ENCODE measurements at places on chromosomes 13 and 19.
A peak's percentile ranks its signal among the peaks of the same experiment; 100 is the strongest.

DNA sequence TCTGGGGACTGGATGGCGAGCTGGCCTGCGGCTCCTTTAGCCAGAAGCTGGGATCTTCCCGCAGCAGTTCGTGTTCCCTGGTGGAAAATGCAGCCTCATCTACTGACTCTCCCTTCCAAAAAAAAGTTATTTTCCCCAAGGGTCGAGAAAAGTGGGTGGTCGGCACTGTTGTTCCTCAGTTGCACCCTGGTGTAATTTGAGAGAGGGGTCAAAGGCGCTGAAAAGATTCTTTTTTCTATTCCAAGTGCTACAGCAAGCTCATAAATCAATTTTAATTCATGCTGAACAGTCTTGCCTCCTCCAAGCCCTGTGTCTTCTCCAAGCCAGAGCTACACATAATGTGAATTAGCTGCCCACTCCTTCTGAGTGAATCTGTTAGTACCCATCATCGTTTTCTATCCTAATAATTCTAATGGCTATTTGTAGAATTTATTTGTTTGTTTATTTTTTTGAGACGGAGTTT is 774 bp downstream of the SLC25A15 start:
- no peak for DNase-seq

GRCh38 chr19:37778613-37779126 is 716 bp downstream of the ZNF573 start:
- no peak for DNase-seq

- DNase-seq = no peak
These were observed 17.4 kb downstream of the FNDC3A start for GRCh38 chr13:48993150-48993549.

DNA sequence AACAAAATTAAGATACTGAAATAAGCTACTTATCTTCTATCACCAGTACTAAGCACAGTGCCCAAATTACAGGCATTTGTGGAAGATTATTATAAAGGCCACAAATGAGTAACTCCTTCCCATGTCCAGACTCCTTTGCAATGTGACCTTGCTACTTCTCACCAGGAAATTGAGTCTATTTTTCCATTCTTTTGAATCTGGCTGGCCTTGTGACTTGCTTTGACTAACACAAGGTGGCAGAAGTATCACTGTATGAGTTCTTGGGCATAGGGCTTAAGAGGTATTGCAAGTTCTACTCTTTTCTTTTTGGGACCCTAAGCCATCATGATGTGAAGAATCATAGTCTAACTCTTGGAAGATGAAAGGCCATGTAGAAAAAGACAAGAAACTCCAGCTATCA is 49.9 kb downstream of the UGGT2 start:
- DNase-seq = no peak

DNA sequence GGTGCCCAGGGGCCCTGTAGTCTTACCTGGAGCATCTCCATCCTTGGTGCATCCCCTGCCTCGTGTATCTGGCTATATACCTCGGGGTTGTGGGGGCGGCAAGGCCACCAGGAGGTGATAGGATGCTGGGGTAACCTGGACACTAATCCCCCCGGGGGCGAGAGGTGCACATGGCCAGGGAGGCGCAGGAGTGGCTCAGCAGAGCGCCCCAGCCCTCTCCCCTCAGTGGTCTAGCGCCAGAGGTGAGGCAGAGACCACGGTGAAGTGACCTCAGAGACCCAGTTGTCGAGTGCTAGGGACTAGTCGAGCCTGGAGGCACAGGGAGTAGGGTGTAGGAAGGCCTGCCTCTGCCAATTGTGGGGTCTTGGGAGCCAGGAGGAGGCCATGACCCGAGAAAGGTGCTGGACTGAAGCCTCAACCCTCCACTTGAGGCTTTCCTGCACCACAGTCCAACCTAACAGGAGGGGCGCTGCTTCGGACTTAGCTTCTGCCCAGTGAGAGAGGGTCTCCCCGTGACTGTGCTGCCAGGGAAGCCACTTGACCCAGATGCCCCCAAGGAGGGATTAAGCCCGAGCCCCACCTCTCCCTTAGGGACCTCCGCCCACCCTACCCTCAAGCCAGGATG is at the start of gene LHB:
TSS of gene LHB (minus strand) at position 51 of the 625 bp plus-strand sequence. CDS start at position 41, 10 bp downstream.
- DNase-seq = no peak

- no peak for DNase-seq
These were observed 18.0 kb downstream of the KPNA3 start for GRCh38 chr13:49774376-49775005.

DNA sequence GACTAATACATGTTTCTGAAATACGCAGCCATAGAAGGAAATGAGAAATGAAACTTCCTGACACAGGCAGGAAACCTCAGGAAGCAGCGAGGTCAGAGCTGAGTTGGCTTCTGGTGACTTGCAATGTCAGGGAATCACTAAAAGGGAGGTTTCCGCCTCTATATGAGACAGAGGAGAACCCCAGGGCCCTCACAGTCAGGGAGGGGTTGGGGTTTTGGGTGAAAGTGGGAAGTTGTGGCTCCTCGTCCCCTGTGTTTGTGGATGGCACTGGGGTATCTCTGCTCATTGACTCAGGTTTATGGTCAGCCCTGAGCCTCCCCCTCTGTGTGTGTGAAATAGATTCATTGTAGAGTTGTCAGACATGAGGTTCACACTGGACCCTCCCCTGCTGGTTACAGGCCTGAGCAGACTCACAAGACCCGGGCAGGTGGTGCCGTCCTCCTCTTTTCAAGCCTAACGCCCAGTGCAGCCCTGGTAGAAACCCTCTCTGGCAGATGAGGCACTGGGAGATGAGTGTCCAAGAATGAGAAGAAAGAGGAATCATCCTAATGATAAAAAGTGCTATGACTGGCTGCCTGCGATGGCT is 5.5 kb upstream of the LILRA6 start:
- DNase-seq = no peak

GRCh38 chr19:28983430-28983829 is 229.5 kb downstream of the UQCRFS1 start:
- DNase-seq = no peak

DNA sequence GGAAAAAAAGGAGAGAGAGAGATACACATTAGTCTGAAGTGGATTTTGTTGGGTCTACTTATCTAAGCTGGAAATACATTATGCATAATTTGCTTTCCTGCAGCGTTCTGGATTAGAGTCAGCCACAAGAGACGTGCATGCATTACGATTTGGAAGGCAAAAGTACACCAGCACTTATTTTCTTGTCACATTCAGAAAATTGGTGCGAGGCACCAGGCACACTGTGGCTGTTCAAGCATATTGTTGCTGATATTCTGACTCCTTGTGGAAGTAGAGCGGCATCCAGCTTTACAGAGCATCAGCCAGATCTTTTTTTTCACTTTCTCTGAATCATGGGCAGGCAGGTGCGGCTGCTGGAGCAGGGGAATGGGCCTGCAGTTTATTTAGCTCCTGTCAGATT is 905.6 kb upstream of the SPRY2 start:
- no peak for DNase-seq

GRCh38 chr19:13623716-13624710 is 117.7 kb upstream of the CACNA1A start:
- DNase-seq = no peak

DNA sequence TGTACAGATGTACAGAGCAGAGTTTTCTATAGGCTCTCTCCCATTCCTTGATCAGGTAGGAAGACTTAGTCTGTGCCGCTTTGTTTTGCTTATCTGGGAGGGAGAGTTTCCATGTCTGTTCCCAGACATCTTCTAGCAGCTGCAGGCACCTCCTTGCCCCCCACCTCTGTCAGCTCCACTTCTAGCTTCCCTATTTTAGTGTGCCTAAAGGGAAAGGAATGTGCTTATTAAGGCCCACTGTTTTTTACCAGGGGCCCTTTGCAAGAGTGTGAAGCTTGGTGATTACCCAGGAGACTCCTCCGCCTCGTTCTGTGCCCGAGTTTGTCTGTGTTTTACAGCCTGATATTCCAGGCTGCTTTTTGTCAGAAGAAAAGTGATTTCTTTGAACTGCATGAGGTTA is 1984.4 kb downstream of the OLFM4 start:
- DNase-seq = no peak

GRCh38 chr13:46908501-46908900 is 11.6 kb upstream of the HTR2A start:
- no peak for DNase-seq

- no peak for DNase-seq
These were observed 44.8 kb upstream of the LDLR start for GRCh38 chr19:11044431-11044830.

- DNase-seq = no peak
These were observed 468.9 kb upstream of the TSHZ3 start for GRCh38 chr19:31817971-31818797.

DNA sequence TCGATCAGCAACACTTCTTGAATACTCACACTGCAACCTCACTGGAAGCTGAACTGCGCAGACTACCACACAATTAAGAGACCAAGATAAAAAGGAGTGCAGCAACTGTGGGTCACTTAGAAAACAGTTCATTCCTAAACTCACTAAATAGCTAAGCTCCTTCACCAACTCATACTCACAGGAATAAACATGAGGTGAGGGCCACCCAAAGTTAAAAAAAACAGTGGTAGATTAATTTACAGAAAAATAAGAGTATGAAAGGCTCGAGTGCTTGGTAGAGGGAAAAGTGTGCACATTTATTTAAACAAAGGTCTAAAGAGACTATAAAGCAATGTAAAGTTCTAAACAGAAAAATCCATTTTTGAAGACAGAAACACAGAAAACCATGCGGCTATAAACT is 7.6 kb downstream of the ANKRD10 start:
- no peak for DNase-seq

- no peak for DNase-seq
These were observed 79.8 kb upstream of the FLT1 start for GRCh38 chr13:28574617-28575142.

- DNase-seq = no peak
These were observed 362.4 kb downstream of the DIAPH3 start for GRCh38 chr13:59801107-59801880.

GRCh38 chr13:48580896-48581295 is 48.0 kb upstream of the RCBTB2 start:
- no peak for DNase-seq

DNA sequence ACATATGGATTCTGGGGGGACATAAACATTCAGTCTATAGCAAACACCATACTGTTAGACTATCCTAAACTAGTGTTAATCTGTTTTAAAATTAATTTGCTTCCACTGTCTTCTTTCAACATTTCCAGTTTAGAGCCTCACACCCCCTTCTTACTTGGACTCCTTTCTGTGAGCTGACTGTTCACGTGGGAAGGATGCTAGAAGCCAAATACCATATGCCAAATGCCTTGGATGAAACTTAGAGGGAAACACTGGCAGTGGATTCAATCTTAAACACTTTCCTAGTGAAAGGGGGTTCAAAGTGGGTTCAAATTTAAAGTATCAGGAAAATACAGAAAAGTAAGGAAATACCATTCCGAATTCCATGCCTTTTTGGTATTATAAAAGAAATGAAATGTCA is 113.6 kb downstream of the HS6ST3 start:
- DNase-seq = no peak

GRCh38 chr19:14565298-14565679 is 6.6 kb downstream of the NDUFB7 start:
- no peak for DNase-seq

DNA sequence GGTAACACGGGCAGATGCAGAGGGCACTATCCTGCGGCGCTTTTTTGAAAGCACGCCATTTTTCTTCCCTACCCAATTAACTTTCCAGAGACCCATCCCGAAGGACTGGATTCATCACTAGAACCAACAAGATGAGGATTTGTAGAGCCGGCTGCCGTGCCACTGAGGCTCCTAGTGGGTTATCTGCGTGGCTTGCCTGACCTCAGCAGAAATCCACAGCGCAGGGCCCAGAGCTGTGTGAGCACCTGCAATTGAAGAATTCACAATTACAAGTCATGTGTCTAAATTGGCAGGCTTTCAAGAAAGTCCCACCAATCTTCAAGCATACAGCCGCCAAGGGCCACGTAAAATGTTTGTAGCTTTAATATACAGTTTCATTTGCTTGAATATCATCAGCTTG is 75.5 kb downstream of the ALOX5AP start:
- DNase-seq = no peak

DNA sequence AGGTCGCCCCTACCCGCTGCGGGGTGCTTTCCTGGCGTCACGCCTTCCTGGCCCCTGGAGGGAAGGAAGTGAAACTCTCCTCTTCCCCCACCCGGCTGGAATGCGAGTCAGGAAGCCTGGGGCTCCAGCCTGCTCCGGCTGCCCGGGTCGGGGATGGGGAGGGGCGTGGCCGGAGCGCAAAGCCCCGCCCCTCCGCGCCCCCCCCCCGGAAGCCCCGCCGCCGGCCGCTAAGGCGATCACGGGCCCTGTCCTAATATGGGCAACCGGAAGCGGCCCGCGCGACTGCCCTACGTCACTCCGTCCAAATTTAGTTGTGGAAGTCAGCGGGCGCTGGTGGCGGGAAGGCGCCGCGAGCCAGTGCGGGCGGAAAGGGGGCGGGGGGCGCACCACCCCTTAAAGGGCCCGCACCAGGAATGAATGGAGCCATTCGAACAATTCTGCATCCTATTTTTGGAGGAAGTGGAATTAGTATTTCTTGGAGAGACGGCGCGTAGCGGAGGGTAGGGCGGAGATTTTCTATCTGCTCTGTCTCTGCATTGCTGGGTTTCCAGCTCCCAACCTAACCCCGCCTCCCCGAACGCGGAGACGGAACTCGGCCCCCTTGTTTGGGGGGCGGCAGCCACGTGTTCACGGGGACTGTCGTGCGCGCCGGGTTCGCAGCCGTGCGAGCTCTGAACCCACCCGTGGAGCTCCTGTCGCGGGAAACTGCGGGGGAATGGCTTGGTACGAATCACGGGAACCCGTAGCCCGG is 1.6 kb downstream of the IER2 start:
- DNase-seq = peak; percentile 94

DNA sequence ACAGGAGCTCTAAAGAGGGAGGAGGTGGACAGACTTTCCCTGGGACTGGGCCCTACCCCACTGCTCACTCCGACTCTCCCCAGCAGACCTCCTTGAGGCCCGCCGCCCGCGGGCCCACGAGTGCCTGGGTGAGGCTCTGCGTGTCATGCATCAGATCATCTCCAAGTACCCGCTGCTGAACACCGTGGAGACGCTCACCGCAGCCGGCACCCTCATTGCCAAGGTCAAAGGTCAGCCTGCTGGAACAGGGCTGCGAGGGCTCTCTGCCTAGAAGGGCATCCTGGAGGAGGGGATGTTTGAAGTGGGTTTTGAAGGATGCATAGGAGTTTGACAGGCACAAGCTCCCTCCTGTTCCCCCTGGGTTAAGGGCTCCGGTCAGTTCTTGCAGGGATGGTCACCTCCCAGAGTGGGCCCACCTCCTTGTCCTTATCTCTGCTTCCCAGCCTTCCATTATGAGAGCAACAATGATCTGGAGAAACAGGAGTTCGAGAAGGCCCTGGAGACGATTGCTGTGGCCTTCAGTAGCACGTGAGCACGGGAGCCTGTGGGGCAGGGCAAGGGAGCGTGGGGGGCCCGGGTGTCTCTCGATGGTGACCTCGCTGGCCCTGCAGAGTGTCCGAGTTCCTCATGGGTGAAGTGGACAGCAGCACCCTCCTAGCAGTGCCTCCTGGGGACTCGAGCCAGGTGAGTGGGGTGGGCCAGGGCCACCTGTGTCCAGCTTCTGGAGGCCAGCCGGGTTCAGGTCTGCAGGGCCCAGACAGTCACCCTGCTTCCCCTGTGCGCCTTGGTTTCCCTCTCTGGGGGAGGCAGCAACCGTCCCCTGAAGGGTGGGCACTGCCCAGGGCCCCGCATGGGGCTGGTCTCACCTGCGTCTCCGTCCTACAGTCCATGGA is 6.3 kb downstream of the ARHGAP45 start:
- DNase-seq = no peak

Data from activated CD8-positive, alpha-beta memory T cell treated with anti-CD3 and anti-CD28 coated beads for 1 hour (primary cell).